Stimulated activated CD4-positive, alpha-beta T cell treated with anti-CD3 and anti-CD28 coated beads, TNF-alpha, amount 100 ng/mL, for 24 hours (primary cell): ENCODE measurements at places on chromosomes 2 and 18.

GRCh38 chr2:180130403-180130802 lies 123.3 kb upstream of the CWC22 start:
- DNase-seq, result no peak

DNA sequence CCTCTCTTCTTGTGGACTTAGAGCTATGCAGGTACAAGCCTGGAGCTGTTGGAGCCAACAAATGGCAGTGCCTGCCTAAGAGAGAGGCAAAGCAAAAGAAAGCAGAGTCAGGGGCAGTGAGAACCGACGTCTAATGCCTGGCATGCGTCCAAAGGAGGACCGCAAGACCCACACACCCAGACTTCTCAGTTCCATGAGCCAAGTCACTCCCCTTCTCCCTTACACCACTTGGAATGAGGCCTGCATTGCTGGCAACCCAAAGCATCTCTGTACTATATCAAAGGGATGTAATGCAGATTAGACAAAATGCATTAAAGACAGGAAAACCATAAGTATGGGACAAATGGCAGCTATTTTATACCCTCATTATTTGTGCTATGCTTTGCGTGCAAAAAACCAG lies 49.9 kb upstream of the RNU4ATAC start:
- no peak for DNase-seq

DNA sequence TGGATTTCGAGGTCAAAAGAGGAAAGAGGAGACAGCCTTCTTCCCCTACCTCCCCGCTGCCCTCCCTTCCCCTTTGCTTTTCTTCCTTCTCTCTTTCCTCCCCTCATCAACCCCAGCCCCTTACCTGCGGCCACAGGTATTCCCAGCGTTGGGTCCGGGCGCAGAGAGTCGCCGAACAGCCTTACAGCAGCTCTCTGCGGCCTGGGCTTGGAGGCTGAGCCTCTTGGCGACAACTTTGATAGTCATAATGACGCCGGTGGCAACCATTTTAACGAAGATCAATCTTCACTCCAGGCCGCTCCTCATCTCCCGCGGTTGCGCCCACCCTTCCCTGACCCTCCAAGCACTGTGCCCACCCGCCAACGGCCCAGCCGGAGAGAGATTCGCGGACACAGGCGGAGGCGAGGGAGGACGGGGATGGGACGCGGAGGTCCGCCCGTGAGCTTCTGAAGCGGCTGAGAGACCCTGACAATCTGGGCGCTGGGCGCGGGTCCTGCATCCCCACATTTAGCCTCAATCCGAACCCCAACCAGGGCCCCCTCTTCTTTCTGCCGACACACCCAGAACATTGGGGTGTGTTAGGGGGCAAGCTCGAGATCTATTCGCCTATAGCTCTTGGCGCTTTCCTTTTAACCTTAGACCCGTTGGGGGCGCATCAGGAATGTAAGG lies 1.5 kb upstream of the EVX2 start:
- no peak for DNase-seq

GRCh38 chr18:76529433-76529811 lies 34.4 kb upstream of the ZNF516 start:
- DNase-seq, result no peak

- DNase-seq, result no peak
Observed at GRCh38 chr2:116442418-116442817, 1372.1 kb upstream of the DDX18 start.

DNA sequence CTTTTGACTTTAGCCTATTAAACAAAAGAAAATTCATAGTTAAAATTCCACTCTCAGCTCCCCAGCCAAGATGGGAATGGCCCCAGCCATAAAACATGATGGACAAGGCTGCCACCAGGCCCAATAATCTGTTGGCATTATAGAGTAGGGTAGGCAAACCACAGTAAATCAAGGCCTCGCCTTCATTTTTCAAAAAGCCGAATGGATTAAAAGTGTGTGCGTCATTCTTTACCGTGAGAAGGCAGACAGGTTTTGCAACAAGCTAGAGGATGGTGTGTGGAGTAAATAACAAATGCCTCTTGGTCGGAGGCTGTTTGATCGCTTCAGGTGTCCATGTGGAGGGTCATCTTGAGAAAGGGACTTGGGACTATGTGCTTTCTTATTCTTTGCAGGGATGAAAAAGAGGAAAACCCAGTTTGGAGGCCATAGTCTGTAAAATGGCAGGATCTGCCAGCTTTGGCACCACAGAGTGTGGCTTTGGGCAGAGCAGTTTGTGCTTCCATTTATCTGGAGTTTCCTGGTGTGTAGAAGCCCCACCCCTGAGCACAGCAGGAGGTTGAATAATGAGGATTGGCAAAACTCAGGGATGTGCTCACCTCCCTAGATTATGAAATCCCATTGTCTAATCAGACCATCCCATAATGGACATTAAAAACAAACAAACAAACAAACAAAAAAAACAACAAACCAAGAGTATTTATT lies 57.1 kb upstream of the ITGB6 start:
- no peak for DNase-seq
